Activated T-cell treated with anti-CD3 and anti-CD28 coated beads, Interleukin-2, amount 50 U/mL, for 24 hours (primary cell): ENCODE measurements at places on chromosomes 3 and 15.

DNA sequence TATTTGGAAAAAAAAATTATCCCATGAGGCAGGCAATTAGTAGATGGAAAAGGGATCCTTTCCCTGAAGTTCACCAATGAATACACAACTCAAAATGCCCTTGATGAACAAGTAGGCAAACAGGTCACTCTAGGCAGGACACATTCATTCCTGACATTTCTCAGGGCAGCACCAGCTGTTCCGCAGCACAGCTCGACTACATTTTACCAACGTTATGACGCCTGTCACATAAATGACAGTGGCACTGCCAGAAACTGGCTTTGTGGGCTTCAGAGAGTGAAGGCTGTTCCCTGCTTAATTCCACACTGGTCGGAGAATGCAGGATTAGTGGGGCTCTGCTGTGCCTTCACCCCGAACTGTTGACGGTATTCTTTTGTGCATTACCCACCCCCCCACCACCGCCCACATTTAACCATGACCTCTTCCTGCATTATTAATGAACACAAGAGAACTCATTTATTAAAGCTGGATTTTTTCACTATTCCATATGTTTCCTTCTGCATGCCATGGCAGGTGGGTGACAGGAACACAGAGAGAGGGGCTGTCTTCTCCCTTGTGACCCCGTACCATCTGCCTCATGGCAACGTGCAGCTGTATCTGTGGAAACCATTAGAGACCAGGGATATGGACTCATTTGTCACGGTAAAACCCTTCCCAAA lies 197.6 kb downstream of the PDZRN3 start:
- DNase-seq = no peak

- DNase-seq = no peak
These were observed 241.2 kb downstream of the KLF13 start for GRCh38 chr15:31567861-31568260.

DNA sequence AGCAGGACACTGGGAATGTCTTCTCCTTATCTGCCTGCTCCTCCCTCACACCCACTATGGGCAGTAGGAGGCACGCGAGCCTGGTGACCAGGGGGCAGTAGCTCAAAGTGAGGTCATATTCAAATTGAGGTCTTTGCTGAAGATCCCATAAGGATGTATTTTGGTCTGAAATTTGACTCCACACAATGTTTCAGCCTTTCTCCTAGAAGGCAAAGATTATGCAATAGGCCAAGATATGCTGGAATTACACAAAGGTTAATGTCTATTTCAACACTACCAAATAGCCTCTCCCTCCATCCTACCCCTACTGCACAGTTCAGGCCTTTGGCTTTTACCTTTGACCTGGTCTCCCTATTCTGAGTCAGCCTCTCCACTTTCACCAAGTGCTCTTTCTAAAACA lies 203.0 kb downstream of the TIGIT start:
- DNase-seq = no peak

GRCh38 chr3:73773233-73773632 lies 148.5 kb upstream of the PDZRN3 start:
- no peak for DNase-seq

GRCh38 chr15:98744506-98744905 lies 96.2 kb downstream of the IGF1R start:
- no peak for DNase-seq

DNA sequence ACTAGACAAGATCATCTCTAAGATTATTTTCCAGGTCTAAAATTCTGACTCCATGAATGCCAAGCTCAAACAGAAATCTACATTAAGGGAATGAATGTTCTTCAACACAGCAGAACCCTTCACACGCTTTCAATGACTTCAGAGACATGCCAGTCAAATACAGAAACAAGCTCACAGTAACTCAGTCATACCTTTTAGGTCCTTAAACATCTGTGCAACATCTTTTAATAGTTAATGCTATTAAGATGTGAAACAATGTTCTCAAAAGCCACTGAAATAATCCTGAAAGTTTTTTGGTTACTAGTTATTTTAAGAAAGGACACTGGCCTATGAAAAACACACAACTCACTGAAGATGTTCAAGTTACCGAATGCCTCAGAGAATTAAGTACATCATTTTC lies 2.5 kb downstream of the DLG1 start:
- no peak for DNase-seq

GRCh38 chr3:169266351-169266750 lies 397.2 kb downstream of the MECOM start:
- DNase-seq = no peak

DNA sequence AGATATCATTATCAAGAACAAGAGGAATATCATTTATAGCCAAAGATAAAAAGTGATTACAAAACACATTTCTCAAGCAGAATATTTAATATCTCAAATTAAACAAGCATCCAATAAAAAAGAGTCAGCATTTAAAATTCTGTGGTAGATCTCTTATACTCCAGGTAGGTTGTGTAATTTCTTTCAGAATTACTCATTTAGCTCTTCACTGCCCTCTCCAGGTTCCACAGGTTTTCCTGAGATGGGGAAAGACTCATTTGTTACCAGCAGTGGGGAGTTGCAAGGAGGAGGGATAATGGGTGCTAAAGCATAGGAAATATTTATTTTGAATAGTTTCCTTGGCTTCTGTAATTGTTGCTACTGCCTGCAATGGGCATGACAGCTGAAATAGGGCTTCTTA lies 83.1 kb upstream of the RASGRP1 start:
- DNase-seq = no peak

- DNase-seq = no peak
These were observed 30.2 kb downstream of the OCA2 start for GRCh38 chr15:28068930-28069329.
